ENCODE measurements at places on chromosomes 2 and 18.

GRCh38 chr18:42564761-42565160 is 550.7 kb downstream of the RIT2 start:
- DNase-seq: no peak

GRCh38 chr2:100984892-100985307 is 17.2 kb upstream of the RPL31 start:
- peak; percentile 73 for DNase-seq

- DNase-seq: no peak
These were observed 120.5 kb downstream of the TANC1 start for GRCh38 chr2:159088906-159089305.

DNA sequence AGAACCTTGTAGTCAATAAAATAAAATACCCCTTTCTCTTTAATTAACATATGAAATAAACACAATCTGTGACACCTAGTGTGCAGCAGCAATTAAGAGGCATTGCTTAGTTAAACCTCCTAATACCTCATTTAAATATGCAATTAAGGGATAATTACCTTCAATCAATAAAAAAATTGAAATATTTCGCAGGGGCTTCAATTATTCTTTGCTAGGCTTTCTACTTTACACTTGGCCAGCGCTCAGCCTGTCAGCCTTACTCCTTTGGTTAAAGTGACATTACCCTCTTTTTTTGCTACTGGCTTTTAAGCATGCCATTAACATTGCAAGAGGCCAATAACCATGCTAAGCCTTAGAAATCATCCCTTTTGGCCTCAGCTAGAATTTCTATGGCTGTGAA is 327.5 kb upstream of the ZNF521 start:
- no peak for DNase-seq

- no peak for DNase-seq
These were observed 110.9 kb downstream of the INHBB start for GRCh38 chr2:120456867-120457266.

DNA sequence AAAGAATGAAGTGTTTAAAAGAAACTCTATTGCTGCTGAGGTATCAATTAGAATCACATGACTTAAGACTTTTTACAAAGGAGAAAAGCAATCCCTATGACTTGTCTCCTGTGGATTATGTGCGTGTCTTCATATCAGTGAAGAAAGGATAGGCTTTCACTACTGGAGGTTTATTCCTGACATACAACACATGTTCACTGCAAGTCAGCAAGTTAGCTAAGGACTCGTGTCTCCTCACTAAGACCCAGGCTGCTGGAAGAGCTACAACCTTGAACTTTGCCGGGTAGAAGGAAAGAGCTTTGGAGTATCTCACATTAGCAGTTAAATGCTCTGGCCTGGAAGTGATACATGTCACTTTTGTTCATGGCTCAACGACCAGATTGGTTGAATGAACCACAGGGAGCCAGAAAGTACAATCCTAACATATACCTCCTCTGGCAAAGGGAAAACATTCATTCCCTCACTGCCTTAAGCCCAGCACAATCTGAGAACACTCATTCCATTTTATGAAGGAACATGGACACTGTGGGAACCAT is 215.3 kb downstream of the RNF152 start:
- DNase-seq: no peak

DNA sequence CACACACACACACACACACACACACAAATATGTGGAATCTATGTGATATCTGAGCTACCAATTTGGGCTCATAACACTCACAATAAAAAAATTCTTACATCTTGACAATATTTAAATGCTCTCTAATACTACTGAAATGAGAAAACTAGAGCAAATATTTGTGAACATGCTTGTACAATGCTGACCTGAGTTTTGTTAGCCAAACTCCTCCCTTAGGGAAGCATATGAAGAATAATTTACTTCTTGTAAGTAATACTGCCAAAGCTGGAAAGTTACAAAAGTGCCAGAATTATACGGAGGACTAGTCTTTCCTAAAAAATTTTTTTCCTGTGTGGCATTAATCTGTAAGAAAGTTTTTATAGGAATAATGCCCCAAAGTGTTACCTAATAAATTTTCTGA is 18.5 kb downstream of the MBD2 start:
- peak; percentile 14 for DNase-seq

DNA sequence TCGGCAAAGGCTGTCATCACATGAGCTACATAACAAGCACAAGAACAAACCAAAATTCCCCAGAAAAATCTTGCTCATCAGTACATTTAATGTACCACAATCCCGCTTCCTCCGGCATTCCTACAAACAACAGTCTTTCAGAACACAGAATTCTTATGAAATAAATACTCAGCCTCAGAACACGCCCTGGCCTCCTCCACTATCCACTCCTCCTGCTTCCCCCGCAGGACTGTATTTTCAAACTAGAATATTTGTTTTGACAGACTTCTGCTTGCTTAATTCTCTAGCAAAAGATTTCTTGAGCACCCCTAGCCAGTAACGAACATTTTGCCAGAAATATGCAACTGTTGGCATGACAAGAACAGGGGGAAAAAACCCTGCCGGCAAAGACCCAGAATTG is 131.2 kb downstream of the THADA start:
- DNase-seq: no peak

DNA sequence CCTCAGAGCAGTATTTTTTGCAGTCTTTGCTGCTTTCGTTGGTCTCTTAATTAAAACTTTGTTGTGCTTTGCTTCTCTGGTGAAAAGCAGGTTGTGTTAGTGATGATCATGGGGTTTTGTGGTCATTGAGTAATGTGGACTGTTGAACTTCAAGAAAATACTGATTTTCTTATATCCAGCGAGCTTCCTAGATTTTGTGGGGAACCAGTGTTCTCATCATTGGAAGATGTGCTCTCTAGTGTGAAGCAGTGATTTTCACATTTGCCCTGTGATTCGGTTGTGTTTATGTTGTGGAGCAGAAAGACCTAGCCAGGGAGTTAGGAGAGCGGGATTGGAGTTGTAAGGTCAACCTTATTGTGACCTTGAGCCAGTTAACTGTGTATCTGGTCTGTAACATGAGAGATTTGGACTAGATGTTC is 12.4 kb downstream of the ASAP2 start:
- no peak for DNase-seq

DNA sequence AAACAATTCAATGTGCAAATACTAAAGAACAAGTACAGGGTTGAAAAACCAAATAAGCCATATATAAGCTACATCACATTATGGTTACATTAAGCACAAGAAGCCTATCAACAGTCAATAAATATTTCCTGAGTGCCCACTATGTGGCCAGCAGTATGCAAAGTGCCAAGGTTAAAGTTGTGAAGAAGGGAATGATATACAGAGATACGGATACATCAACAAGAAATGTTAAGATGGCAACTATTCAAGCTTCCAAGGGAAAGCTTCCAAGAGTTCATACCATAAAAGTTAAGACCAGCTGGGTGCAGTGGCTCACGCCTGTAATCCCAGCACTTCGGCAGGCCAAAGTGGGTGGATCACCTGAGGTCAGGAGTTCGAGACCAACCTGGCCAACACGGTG is 14.0 kb downstream of the DYM start:
- DNase-seq: no peak

DNA sequence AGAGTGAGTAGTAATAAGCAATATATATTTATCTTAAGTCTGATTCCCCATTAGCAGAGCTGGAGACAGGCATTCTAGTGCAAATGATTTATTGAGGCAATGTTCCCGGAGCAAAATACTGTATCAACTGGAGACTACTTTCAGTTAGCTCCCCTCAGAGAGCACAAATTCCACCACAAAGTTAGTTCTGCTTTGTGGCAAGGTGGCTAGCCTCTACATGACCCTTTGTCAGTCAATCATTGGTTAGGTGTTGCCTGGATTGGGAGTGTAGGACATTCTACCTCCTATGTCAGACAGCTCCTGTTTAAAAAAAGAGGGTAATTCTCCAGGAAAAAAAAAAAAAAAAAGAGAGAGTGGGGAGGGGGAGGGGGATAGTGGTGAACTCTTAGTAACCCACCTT is 402.2 kb downstream of the NR4A2 start:
- no peak for DNase-seq

DNA sequence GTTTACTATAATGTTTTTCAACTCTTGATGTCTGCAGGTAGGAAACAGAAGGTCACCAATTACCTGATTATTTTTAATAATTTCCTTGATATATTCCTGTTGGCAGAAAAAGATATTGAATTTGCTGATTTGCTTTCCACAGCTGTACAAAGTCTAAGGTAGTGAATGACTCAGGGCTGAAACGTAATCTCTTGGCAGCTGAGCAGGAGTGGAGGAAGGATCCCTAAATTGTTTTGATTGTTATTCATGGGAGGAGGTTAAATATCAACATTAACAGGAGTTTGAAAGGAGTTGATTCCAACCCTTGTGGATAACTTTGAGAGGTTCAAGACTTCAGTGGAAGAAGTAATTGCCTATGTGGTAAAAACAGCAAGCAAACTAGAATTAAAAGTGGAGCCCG is 345.2 kb upstream of the SLC8A1 start:
- DNase-seq: peak; percentile 0

- no peak for DNase-seq
These were observed 6.1 kb upstream of the PAX3 start for GRCh38 chr2:222304737-222305515.

DNA sequence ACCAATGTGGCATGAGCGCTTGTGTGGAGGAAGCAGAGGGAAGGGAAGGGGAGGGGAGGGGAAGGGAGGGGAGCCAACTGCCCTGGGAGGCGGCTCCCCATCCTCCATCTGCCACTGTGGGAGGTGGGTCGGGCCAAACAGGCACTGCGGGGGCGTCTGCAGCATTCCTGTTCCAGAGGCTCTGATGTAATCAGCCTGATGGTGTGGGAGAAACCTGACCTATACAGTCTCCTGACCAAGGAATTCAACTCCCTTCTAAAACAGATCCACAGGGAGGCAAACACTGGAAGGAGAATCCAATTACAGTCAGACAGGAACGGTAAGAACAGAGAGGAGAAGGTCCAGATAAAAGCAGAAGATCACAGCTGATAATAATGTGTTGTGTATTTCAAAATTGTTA is 88.8 kb downstream of the CD8B2 start:
- DNase-seq: peak; percentile 49

DNA sequence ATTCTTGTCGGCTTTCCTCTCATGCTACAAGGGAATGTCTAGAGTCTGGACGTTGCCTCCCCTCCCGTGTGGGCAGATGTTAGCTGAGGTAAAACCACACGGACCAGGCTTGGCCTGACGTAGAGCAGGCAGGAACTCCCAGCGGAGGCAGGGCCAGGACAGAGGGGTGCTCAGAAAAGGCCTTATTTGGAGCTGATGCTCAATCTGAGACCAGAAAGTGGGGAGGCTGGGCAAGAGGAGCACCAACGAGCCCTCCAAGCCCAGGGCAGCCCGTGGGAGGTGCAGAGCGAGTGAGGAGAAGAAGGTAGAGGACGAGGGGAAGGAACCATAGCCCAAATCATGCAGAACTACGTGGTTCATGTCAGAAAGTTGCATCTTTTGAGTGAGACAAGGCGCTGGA is 9.0 kb downstream of the TEX51 start:
- DNase-seq: no peak

DNA sequence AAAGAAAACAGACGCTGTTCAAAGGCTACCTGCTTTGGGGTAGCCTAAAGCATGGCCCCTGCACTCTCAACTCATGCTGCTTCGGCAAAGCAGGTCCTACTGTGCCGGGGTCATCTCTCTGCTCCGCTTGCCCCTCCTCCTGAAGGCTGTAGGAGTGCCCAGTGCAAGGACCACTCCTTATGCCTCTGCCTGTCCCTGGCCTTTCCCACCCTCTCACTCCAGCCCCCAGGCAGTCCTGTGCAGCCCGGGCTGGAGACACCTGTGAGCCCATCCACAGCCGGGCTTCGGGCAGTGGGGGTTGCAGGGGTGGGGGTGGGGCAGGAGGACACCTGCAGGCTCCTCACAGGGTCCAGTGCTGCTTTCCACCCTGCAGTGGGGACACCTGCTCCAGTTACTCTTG is 69.1 kb downstream of the ACKR3 start:
- DNase-seq: no peak

GRCh38 chr2:224151680-224152310 is 112.7 kb upstream of the SERPINE2 start:
- no peak for DNase-seq

- DNase-seq: peak; percentile 15
These were observed 174.1 kb upstream of the ALPP start for GRCh38 chr2:232204457-232204931.

DNA sequence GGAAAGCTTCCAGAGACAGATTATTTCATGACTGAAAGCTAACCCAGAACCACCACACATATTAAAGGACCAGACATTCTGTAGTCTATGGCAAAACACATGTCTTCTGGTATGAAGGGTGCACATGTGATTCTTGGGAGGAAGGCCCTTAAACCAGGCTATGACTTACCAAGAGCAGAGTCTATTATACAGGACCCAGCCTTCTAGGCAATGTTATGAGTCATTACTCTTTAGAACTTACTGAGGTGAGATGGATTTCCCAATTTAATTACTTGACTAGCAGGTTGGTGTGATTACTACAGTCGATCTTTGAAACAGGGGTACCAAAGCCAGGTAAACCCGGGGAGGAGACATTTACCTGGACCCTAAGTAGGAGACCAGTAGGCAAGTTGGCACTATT is 350.8 kb downstream of the TRIB2 start:
- no peak for DNase-seq

DNA sequence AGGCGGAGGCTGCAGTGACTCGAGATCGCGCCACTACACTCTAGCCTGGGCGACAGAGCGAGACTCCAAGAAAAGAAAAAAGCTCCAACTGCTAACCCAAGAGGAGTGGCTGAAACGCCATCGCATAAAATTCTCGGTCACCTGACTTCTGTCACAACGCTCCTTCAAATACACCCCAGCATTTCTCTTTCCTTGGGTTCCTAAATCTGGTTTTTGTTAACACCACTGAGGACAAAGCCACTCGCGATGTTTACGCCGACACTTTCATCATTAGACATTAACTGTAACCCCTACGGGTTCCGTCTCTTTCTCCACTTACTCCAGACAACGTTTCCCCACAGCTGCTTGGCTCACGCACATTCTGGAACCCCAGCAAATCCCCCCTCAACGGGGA is 679 bp downstream of the CLK1 start:
- peak; percentile 46 for DNase-seq

DNA sequence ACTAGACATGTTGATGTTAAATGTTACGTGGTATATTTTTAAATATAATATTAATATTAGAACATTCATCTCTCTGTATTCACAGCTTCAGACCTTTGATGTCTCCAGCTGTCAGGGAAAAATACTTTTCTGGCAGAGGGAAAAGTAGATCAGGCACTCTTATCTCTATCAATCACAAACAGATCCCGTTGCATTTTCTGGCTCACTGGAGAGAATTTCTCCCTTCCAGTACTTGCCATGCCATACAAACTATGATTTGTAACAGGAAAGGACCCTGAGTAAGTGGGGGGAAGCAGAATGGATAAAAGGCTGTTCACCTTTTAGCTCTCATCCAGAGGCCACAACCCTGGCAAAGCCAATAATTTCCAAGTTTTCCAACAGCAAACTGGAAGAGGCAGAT is 158.0 kb downstream of the TCF4 start:
- DNase-seq: no peak

DNA sequence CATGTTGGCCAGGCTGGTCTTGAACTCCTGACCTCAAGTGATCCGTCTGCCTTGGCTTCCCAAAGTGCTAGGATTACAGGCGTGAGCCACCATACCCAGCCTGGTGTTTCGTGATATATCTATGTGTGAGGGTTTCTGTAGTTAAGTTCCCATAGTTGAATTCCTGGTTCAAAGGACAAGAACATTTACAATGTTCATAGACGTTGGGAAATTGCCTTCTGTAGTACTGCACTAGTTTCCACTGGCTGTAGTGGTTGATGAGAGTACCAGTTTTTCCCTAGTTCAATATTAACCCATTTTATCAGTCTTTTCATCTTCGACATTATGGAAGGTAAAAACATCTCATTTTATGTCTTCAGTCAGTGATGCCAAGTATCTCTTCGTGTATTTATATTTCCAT is 171.0 kb downstream of the NEDD4L start:
- no peak for DNase-seq

All from EH (cell line).